Caco-2 (cell line): ENCODE measurements at places on chromosomes 1 and 21. TPM values are rescaled to one million over a fixed set of nuclear protein-coding genes. Genes with fewer than 3 reads are reported as not detected.

DNA sequence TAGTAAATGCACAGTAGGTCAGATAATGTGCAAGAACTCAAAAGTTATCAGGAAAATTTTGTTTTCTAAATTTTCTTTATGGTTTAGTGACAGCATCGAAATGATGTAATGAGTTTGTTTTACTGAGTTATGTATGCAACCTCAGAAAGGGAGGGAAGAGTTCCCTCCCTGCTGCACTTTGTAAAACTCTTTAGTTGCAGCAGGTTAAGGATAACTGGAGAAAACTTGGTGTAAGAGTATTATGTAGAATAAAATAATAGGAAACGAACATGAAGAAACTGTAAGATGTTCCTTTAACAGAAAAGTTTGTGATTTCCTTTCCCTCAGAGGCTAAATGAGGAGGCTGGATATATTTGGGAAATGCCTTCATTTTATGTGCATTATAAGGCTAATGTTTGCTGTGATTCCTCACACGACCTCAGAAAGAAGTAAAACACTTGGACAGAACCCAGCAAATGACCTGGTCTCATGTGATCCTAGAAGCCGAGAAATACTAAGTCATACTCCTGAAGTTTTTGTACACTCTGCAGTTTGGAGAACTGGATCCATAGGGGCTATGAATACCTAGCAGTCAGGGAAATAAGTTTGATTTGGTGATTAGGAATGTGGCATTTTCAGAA is 35.4 kb downstream of the ADGRL2 start:
- H3K4me3 ChIP-seq: no peak overlapping the region
- H3K27ac ChIP-seq: no peak overlapping the region

DNA sequence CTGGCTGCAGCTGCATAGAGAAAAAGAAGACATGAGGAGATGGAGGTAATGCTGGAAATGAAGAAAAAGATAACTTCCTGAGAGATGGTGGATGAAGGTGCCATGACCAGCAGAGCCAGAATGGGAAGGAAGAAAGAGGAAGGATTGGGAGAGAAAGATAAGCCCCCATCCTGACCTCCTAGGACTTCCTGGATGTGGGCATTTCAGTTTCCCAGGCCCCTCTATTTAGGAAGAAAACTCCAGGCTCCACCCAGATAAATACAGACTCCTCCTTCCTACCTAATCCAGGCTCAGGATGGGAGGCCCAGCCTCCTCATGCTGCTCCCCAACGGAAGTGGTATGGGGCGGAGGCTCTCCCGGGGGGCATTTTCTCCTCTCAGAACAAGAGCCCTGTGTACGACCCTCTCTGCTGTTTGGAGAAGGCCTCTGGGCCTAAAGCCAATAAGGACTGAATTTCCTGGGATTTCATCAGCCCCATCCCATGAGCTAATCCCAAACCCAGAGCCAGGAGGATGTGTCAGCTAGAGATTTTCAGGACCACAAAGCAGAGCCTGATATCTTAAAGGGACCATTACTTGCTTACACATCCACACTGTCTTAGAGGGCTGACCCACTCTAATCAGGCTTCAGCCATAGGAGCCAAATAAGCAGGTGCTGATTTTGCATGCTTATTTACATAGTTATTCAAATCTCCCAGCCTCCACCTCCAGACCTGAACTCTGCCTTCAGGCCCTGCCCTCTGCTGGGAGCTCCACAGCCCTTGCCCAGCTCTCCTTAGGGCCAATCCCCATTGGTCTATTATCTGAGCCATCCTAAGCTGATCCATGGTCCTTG is 5.1 kb upstream of the ARHGEF2 start:
- H3K4me1 ChIP-seq: peaks cover 19% of the 10 kb centered on the region
- H3K27ac ChIP-seq: peak overlapping the region; percentile 23
- no peak for DNase-seq
- no peaks in the 10 kb centered on the region for H3K27me3 ChIP-seq

Gene CLK2
- total RNA-seq: 56.8 and 57.5 TPM in 2 replicates

DNA sequence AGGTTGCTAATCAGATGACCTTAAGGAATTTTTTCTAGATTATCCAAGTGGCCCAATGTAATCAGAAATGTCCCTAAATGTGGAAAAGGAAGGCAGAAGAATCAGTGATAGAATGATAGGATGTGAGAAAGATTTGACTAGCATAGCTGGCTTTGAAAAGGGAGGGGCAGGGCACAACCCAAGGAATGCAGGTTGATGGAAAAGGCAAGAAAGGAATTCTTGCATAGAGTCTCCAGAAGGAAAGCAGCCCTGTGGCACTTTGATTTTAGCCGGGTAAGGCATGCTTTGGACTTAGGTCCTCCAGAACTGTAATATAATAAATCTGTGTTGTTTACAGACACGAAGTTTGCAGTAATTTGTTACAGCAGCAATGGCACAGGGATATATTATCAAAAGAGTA is 375.7 kb upstream of the B3GALT2 start:
- H3K4me3 ChIP-seq: no peak overlapping the region
- no peaks in the 10 kb centered on the region for H3K36me3 ChIP-seq
- no peaks in the 10 kb centered on the region for H3K27me3 ChIP-seq

GRCh38 chr1:61079898-61080336 is 2.4 kb upstream of the NFIA start:
- H3K4me3 ChIP-seq: no peak overlapping the region
- H3K36me3 ChIP-seq: no peaks in the 10 kb centered on the region
- DNase-seq: peak; percentile 18
- H3K27ac ChIP-seq: no peak overlapping the region

DNA sequence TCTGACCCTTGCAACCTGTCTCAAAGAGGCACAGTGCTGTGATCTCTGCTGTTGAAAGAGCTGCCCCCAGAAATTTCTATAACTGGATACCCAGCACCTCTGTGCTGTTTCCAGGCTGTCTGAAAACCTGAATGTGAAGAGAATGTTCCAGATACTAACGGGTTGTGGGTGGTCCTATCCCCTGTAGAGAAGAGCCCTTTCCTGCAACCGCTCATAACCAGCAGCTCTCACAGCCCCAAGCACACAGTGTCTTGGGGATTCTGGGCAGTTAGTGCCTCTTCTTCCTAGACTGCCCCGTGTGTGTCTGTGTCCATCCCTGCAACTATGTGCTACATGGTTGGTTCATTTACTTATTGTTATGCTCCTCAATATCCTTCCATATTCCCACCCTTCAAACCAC is 104.5 kb downstream of the SUSD4 start:
- no peak overlapping the region for H3K4me3 ChIP-seq
- H3K36me3 ChIP-seq: no peaks in the 10 kb centered on the region
- DNase-seq: no peak
- H3K4me1 ChIP-seq: 0 out of 2 replicates have a peak, but pooled peaks cover 3% of the 10 kb centered on the region
- no peaks in the 10 kb centered on the region for H3K27me3 ChIP-seq

DNA sequence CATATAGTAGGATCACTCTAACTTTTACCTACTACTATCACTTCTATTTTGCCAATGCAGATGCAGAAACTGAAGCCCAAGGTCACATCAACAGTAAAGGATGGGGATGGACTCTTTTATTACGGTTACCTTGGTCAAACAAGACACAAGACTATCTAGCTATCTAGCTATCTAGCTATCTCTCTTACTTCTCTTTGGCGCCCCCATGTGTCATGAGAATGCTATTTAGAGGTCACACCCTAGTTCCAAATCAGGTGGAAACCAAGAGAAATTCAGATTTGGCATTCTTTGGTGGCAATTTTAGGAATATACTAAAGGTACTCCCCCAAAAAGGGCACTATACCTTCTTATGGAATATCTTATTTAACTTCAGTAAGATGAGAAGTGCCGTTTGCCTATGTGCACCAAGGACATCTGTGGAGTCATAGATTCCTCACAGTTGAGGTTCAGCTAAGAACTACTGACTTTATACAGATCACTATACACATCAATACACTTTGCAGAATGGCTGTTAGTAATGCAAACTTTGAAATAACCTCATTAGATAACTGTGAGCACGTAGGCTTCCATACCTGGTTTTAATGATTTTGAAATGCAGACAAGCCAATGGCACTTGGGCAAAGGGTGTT is 6.7 kb downstream of the ZNF648 start:
- no peak overlapping the region for H3K27ac ChIP-seq
- DNase-seq: no peak
- H3K36me3 ChIP-seq: no peaks in the 10 kb centered on the region
- H3K4me1 ChIP-seq: no peaks in the 10 kb centered on the region
- no peaks in the 10 kb centered on the region; the same call in 1 of the 2 replicates for H3K27me3 ChIP-seq
- no peak overlapping the region for H3K4me3 ChIP-seq

Gene NOS1AP
- 5.5 and 6.1 TPM in 2 replicates for total RNA-seq

DNA sequence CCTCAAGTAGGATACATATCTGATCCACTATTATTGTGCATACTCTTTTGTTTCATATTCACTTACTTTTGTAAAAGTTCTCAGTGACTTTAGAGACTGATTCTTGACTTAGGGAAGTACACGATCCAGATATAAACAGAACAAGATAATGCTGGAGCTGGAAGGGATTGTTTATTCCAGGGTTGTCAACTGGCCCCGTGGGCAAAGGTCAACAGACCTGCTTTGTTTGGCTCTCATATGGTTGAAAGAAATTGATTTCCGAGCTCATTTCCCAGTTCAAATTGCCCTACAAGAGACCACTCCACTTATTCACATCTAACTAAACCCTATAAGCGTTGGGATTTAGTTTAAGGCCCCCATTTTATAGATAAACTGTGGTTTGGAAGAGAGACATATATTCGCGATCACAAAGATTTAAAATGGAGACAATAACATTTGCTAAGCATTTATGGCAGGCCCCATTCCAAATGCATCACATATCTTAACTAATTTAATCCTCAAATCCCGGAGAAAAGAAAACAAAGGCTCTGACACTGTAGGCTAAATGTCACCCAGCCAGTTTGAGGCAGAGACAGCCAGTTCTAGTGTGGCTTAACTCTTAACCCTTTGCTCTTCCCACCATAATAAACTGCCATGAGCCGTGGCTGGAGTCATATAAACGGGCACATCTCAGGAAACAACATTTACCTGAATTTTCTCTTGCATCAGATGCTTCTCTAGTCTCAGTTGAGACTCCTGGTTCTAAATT is 20.6 kb downstream of the REG4 start:
- H3K27me3 ChIP-seq: no peaks in the 10 kb centered on the region
- H3K4me1 ChIP-seq: peaks cover 30% of the 10 kb centered on the region
- no peak overlapping the region for H3K4me3 ChIP-seq

Gene VWA5B1
- not detected in 2 replicates for total RNA-seq

Gene XCL1
- 3.4 and 3.9 TPM in 2 replicates for total RNA-seq

DNA sequence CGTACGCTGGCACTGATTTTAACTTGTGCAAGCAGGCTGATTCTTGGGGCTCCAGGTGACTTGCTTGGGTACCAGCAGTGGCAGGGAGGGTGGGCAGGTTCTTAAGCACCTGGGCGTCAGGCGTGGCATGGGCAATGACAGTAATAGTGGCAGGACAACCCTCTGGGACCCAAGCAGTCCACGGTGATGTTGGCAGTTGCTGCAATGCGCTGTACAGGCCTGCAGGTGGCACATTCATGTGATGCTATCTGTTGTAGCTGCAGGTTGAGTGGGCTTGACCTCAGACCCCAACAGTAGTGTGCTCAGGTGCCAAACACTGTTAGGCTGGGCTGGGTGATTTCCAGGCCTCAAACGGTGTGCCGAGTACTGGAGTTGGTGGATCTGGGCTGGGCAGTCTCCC is 10.2 kb upstream of the OR10J4 start:
- no peaks in the 10 kb centered on the region for H3K36me3 ChIP-seq
- no peaks in the 10 kb centered on the region for H3K4me1 ChIP-seq
- DNase-seq: no peak
- H3K27ac ChIP-seq: no peak overlapping the region
- no peaks in the 10 kb centered on the region for H3K27me3 ChIP-seq

- no peak overlapping the region for H3K27ac ChIP-seq
- H3K4me3 ChIP-seq: no peak overlapping the region
- no peak for DNase-seq
- H3K27me3 ChIP-seq: no peaks in the 10 kb centered on the region; the same call in 1 of the 2 replicates
- H3K36me3 ChIP-seq: no peaks in the 10 kb centered on the region
Measured at GRCh38 chr1:177932123-177932522, 37.7 kb downstream of the SEC16B start.

Gene CD1D
- not detected in 2 replicates for total RNA-seq

GRCh38 chr1:198845271-198845670 is 206.4 kb downstream of the PTPRC start:
- H3K4me1 ChIP-seq: no peaks in the 10 kb centered on the region
- no peaks in the 10 kb centered on the region for H3K27me3 ChIP-seq
- DNase-seq: no peak
- H3K4me3 ChIP-seq: no peak overlapping the region
- H3K36me3 ChIP-seq: no peaks in the 10 kb centered on the region
- H3K27ac ChIP-seq: no peak overlapping the region

GRCh38 chr1:198639671-198640143 is 867 bp downstream of the PTPRC start:
- no peaks in the 10 kb centered on the region for H3K27me3 ChIP-seq
- no peaks in the 10 kb centered on the region for H3K4me1 ChIP-seq

DNA sequence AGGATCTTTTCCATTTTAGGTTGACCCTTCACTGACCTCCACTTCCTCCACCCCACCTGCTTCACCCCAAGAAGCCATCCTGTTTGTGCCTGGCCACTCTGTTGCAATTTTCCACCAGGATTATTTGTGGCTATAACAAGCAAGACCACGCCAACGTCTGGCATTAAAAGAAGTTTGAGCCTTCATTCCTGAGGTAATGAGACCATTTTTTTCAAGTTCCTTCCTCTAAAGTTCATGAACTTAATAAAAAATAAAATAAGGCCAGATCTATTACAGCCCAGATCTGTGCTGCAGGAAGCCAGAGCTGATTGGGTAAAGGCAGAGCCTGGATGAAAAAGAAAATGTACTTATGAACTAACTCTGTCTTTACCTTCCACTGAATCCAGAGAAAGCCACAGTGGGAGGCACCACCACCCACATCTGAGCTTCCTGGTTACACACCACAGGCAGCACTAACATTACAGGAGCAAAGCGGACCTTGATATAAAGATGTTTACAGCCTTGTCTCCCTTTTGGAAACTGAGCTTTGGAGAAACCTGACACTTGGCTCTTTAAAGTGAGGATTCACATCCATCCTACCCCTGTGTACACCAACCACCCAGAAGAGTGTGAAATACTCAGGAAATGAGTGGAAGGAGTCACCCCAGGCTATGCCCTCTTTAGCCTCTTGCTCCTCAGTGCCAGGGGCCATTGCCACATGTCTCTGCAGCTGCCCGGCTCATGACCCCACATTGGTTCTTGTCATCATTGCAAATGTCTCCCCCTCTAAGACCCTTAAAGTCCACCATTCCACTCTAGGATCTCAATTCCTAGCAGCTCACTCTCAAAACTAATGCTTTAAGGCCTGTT is 293.6 kb downstream of the PLPP3 start:
- no peaks in the 10 kb centered on the region for H3K27me3 ChIP-seq
- H3K36me3 ChIP-seq: no peaks in the 10 kb centered on the region
- no peak for DNase-seq
- H3K27ac ChIP-seq: peak overlapping the region; percentile 20
- H3K4me3 ChIP-seq: no peak overlapping the region

GRCh38 chr1:39107341-39108290 is 81.5 kb downstream of the NDUFS5 start:
- H3K27me3 ChIP-seq: no peaks in the 10 kb centered on the region
- DNase-seq: no peak
- no peak overlapping the region for H3K27ac ChIP-seq
- H3K4me3 ChIP-seq: no peak overlapping the region
- peaks cover 18% of the 10 kb centered on the region; the same call in 1 of the 2 replicates for H3K4me1 ChIP-seq
- no peaks in the 10 kb centered on the region for H3K36me3 ChIP-seq

DNA sequence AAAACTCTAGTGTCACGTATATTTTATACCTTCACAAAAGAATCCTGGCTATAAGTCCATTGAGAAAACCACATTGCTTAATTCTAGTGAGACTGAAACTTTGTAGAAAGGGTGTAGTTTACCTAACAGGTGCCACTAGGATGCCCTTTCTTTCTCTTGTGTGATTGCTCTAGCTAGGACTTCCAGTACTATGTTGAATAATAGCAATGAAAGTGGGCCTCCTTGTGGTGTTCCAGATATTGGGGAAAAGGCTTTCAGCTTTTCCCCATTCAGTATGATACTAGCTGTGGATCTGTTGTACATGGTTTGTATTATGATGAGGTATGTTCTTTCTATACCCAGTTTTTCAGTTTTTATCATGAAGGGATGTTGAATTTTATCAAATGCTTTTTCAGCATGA is 39.7 kb upstream of the CHODL start:
- H3K4me3 ChIP-seq: no peak overlapping the region
- H3K27ac ChIP-seq: no peak overlapping the region
- no peaks in the 10 kb centered on the region for H3K4me1 ChIP-seq
